ENCODE measurements at places on chromosomes 3 and 15. TPM values are rescaled to one million over a fixed set of nuclear protein-coding genes. Genes with fewer than 3 reads are reported as not detected.

The ZNF860 gene
- polyA plus RNA-seq, result 0.07 TPM

DNA sequence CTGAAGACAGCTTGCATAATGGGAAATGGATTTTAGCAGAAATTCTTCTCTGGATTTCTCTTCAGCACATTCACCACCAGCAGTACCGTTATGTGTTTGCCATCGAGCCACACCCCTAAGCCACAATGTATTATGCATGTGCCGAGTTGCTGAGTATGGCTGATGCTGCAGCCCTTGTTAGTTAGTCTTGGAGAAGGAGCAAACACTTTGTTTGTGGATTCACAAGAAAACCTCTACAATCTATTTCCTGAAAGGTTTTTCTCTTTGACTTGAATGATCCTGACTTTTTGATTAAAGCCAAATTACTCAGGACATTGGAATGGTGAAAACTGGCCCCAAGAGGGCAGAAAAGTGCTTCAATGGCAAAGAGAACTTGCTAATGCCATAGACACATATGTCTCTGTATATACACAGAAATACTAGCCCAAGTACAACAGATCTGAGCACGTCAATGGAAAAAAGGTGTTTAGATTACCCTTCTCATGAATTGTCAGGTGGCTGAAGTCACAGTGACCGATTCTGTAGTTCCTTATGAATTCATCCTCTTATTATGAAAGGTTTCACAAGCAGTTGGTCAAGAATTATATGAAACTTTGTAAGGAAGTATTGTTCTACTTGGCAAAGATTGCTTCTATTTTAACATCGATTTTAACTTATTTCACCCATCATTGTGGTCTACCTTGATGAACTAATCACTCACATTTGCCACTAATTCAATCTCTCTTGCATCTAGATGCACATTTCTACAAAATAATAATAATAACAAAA is 103.0 kb downstream of the P3H2 start:
- DNase-seq, result peak; percentile 84
- H3K4me1 ChIP-seq, result peaks cover 15% of the 10 kb centered on the region
- no peaks in the 10 kb centered on the region for H3K36me3 ChIP-seq
- H3K27me3 ChIP-seq, result no peaks in the 10 kb centered on the region
- no peak overlapping the region for H3K27ac ChIP-seq
- H3K4me3 ChIP-seq, result no peak overlapping the region

- H3K27ac ChIP-seq, result no peak overlapping the region
- H3K36me3 ChIP-seq, result no peaks in the 10 kb centered on the region
Measured at GRCh38 chr3:59660376-59660775, 610.6 kb upstream of the CFAP20DC start.

DNA sequence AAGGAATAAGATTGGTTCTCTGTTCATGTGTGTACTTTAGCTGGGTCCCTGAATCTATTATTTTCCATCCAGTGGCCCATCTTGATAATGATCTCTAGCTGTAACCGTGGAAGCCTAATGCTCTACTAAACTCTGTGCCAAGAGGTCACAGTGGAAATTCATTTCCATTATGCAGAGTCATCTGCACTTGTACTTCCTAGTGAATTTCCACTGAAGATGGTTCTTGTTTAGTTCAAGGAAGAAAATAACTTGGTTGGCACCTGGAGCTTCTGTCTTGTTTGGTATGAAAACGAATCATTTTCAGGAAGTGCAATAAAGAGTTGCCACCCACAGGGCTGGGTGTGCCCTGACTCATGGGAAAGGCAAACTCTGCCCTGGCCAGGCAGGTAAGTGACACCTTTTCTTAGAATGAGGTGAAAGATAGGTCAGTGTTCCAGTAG is 10.3 kb downstream of the LPP start:
- no peak for DNase-seq
- H3K4me3 ChIP-seq, result no peak overlapping the region
- H3K4me1 ChIP-seq, result peaks cover 8% of the 10 kb centered on the region
- no peaks in the 10 kb centered on the region for H3K27me3 ChIP-seq

GRCh38 chr3:94162700-94163099 is 99.8 kb downstream of the NSUN3 start:
- H3K27ac ChIP-seq, result no peak overlapping the region
- no peaks in the 10 kb centered on the region for H3K4me1 ChIP-seq
- no peak overlapping the region for H3K4me3 ChIP-seq
- peak; percentile 34 for DNase-seq
- H3K36me3 ChIP-seq, result no peaks in the 10 kb centered on the region

DNA sequence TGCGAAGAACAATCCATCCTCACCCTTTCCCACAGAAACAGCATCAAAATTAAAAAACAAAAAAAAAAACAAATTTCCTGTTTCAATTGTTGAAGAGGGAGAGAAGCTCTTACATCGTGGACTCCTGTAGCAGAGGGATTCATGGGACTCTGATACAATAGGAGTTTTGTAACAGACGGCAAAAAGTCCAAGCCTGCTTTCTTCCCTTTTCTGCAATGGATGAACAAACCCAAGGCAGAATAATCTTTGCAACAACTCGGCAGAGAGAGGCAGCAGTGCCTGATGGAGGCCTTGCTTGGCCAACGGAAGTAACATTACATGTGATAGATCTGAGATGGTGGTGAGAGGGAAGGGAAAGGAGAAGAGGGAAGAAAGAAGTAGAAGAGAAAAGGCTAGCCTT is 26.9 kb downstream of the CCR4 start:
- H3K27me3 ChIP-seq, result peaks cover 8% of the 10 kb centered on the region
- no peaks in the 10 kb centered on the region for H3K4me1 ChIP-seq
- no peaks in the 10 kb centered on the region for H3K36me3 ChIP-seq

DNA sequence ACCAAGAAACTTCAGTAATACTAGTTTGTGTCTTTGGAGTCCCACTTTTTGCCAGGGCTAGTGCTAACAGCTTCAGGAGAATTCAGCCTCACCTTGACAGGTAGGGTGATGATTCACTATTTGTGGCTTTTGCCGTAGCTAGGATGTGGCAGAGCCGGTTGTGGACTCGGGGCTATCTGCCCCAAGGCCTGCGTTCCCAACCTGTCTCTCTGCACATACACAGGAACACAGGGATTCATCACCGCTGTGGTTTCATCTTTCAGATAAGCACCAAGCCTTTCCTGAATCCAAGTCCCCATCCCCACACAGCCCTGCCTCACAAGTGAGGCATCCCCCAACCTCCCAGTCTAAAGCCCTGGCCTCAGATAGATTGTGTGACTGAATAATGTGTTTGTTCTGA is 45.2 kb upstream of the POLG start:
- H3K4me1 ChIP-seq, result no peaks in the 10 kb centered on the region
- H3K36me3 ChIP-seq, result no peaks in the 10 kb centered on the region
- H3K27me3 ChIP-seq, result peaks cover 92% of the 10 kb centered on the region
- H3K4me3 ChIP-seq, result no peak overlapping the region
- no peak for DNase-seq

DNA sequence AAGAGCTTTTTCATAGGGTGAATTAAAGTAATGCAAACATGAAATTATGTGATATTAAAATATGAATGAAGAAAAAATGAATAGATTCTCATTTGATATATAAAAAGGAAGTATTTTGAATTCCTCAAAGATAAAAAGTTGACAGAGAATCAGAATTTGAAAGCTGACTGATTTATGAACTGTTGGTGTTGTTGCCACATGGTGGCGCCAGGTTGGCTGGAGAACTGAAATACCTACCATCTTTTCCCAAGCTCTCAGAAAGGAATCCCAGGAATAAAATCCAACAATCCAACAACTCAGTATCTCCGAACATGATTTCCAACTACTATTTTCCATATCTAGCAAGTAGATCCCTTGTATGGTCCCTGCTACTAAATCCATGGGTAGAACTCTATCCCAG is 3.1 kb downstream of the MYRIP start:
- no peaks in the 10 kb centered on the region for H3K4me1 ChIP-seq
- H3K27ac ChIP-seq, result no peak overlapping the region
- DNase-seq, result no peak
- H3K27me3 ChIP-seq, result peaks cover 12% of the 10 kb centered on the region
